ENCODE measurements at places on chromosomes 4 and X.

- no peak for DNase-seq
Measured at GRCh38 chr4:157983300-157983699, 189.5 kb downstream of the GASK1B start.

DNA sequence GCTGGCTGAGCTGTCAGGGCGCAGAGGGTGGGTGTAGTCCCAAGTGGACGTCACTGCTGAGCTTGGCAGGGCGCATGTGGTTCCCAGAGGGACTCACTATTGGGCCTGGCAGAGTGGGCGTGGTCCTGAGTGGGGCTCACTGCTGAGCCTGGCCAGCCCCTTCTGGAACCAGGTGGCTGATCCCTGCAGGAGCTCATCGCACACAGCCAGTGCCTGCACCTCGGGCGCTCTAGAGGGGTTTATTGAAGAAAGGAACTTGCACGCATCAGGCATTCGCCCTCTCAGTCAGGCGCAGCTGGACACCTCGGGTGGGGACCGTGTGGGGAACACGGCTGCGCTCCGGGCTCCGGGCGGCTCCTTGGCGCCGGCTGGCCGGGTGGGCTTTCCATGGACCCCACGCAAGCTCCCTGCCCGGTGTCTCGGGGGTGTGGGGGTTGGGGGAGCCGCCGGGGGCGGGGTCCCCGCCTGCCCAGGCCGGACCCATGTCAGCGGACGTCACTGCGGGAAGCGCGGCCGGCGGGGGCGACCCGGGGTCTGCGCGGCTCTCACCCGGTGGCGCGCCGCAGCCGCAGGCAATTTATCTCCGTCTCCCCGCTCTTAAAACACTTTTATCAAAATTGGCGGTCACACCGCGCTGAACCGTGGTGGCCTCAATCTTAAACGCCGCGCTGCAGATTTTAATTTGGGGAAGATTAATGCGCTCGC lies 65.4 kb upstream of the NKX1-1 start:
- DNase-seq, result no peak

DNA sequence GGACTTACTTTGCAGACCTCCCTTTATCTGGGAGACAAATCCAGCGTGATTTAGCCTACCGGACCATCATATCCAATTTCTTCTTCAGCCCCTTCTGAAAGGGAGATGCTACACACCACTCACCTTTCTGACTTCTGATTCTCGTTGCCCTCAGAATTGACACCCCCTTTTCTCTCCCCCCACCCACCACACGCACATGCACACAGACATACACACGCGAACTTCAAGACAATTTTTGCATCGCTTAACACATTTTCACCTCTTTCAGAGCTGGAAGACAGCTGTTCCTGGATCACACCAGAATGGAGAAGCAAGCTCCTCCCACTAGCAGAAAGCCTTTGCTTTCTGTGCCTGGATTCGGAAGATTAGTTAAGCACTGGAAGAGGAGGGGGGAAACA lies 1.0 kb upstream of the SNCA start:
- no peak for DNase-seq

DNA sequence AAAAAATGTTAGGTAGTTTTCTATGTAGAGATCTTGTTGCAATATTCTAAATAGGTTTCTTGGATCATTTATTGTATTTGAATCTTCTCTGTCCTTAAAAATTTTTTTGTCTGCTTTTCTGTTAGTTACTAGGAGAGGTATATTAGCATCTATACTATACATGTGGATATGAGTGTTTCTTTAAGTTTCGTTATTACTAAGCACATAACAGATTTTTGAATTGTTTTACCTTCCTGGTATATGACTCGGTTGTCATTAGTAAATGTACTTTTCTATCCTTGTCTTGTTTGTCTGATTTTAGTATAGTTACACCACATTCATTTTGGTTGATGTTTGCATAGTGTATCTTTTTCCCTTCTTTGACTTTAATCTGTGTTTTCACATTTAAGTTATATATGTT lies 20.2 kb downstream of the PYURF start:
- DNase-seq, result no peak

DNA sequence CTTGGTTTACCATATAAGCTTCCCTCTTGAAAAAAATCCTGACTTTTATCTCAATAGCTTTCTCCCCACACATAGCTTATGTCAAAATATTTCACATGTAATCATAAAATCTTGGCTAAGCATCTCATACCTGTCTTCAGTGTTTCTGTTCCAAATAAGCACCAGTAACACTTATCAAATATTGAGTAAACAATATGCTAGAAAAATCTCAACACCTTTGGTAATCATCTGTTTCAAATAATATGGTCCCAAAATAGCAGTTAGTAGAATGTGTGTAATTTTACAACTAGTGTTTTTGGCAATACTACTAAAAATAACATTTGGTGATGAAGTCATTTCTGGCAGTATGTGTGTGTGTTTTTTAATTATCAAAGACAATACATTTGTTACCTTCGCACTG lies 2138.2 kb downstream of the PCDH7 start:
- no peak for DNase-seq
